Substantia nigra (tissue), 51 donors: ENCODE measurements at places on chromosomes 2 and 18.

DNA sequence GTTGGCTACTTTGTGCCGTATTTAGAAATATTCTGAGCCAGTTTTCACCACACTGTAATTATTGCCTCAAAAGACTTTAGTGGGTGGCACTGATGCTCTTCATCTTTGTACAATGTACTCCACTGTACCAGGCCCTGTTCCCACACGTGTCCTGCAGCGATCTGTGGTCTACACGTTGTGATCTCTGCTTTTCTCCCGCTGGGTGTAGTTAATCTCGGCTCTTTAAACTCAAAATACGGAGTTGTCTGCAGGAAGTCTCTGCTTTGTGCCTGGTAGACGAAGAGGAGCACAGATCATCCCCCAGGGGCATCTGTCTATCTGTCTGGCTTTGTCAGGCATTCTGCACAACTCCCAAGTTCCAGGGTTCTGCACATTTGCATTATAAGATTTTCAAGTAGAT is 12.1 kb upstream of the GREB1 start:
- DNase-seq, result peak; percentile 20

- DNase-seq, result peak; percentile 20
Measured at GRCh38 chr2:67846370-67847070, 216.3 kb downstream of the C1D start.

DNA sequence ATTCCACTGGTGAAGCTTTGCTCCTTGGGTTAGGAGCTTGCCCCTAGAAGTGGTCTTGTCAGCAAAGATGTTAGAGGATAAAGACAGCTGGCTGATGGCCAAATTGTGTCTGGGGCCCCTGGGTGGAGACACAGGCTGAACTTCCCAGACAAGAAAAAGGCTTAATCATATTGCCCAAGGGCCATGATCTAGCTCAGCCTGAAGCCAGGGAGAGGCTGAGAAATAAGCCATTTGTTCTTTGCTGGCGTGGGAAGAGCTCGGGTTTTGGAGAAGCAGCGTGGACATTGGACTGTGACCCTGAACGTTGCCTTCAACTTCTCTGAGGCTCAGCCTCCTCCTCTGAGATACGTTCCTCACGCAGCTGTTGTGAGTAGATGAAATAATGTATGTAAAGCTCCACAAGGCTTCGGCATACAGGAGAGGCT is 153.0 kb downstream of the ZFP36L2 start:
- DNase-seq, result no peak

- DNase-seq, result no peak
Measured at GRCh38 chr2:164450278-164450677, 171.0 kb downstream of the GRB14 start.

- no peak for DNase-seq
Measured at GRCh38 chr2:128623776-128624761, 305.4 kb upstream of the HS6ST1 start.

GRCh38 chr18:6018671-6019070 is 123.3 kb upstream of the TMEM200C start:
- DNase-seq, result no peak

GRCh38 chr2:105287692-105288091 is 41.8 kb downstream of the TGFBRAP1 start:
- DNase-seq, result no peak

DNA sequence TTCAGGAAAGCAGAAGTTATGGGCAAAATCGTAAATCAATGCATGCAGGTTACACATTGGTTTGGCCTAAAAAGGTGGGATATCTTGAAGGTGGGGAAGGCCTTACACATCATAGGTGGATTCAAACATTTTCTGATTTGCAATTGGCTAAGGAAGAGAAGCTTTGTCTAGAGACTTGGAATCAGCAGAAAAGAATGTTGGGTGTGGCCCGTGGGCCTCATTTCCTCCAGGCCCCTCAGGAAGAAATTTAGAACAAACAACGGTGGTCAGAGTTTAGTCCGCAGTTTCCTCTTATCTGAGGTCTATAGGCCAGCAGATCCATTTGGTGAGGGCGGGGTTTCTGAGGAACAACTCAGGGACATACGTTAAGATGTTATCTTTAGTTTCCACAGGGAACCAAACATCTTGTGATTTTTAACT is 50.9 kb upstream of the AFF3 start:
- no peak for DNase-seq

DNA sequence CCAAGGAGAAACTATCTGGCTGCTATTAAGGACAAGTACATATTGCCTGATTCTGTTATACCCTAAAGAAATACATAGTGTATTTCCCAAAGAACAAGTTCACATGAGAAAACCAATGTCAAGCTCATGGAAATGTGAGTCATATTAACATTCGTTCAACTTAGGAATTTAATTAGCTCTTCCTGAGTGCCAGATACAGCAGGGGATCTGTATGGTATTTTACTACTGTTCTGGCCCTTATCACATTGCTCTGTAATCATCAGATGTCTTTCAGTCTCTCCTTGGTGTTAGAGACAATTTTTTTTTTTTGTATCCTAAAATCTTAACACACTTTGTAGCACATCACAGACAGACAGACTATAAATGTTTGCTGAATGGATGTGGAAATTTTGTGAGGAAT is 395.0 kb upstream of the CRIM1 start:
- DNase-seq, result no peak

GRCh38 chr2:85802354-85803103 is 48.7 kb downstream of the ATOH8 start:
- DNase-seq, result no peak

- DNase-seq, result no peak
Measured at GRCh38 chr2:19728125-19728524, 173.7 kb downstream of the TTC32 start.

- DNase-seq, result no peak
Measured at GRCh38 chr2:108922141-108922915, 66.7 kb downstream of the EDAR start.

- DNase-seq, result no peak
Measured at GRCh38 chr2:8247905-8248622, 433.8 kb upstream of the ID2 start.

DNA sequence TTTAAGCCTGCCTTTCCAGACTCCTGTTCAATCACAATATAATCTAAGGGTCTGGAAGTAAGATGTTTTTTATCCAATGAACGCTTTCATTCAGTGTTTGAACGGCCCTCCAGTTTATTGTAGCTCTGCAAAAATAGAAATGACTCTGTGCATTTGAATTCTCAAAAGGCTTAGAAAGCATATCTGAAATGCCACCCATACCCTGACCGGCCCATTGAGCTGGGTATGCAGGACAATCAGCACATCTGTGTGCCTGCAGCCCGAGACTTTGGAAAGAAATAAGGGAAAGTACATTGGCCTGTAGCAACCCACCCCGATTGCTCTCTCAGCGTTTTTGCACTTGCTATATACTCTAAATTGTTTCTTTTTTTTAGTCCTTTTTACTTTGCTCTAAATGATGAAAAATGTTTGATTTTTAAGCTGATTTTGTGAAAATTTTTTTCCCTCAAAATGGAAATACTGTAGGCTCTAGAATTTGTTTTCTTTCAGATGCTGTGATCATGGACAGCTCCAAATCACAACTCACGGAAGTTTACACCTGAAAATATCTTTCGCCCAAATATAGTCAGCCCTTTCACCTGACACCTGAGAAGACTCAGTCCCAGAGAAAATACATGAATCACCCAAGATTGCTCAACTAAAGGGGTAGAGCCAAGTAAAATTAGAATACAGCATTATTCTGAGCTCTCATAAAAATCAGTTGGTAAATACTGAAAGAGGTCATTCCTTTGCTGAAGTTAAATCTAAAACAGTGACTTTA is 194.5 kb upstream of the SIX3 start:
- DNase-seq, result no peak

GRCh38 chr18:11119550-11119949 is 29.8 kb downstream of the PIEZO2 start:
- peak; percentile 3 for DNase-seq

DNA sequence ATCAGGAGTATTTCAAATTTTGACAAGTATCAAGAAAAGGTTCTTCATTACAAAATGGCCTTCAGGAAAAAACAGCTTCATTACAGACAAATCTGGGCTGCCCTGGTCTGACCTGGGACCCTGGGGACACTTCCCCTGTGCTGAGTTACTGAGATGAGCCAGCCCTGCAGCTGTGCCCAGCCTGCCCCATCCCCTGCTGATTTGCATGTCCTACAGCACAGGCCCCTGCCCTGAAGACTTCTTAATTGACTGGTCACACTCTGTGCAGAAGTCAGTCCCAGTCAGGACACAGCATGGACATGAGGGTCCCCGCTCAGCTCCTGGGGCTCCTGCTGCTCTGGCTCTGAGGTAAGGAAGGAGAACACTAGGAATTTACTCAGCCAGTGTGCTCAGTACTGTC is 235.1 kb downstream of the ANKRD36B start:
- no peak for DNase-seq
